Prostate gland (tissue), 2 donors: ENCODE measurements at places on chromosomes 16 and 17. TPM values are rescaled to one million over a fixed set of nuclear protein-coding genes. Genes with fewer than 3 reads are reported as not detected.

Gene C17orf67
- 2.6 TPM for total RNA-seq

Gene SYT17
- total RNA-seq: 32.4 TPM

DNA sequence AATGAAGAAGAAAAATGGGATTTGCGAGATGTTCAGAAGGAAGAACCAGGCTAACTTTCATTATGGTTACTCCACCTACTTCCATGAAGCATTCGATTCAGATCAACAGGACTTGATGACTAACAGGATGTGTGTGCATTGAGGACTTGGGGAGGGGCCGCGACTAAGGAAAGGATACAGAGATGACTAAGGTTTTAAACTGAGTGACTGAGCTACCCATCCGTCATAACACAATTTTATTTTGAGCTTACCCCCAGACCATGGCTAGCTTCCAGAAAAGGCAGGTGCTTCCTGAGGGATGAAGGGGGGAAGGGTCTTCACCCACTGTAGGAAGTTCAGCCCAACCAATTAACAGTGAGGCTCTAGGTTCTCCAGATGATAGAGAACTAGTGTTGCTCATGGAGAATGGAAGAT is 2.5 kb upstream of the CDYL2 start:
- DNase-seq: no peak

DNA sequence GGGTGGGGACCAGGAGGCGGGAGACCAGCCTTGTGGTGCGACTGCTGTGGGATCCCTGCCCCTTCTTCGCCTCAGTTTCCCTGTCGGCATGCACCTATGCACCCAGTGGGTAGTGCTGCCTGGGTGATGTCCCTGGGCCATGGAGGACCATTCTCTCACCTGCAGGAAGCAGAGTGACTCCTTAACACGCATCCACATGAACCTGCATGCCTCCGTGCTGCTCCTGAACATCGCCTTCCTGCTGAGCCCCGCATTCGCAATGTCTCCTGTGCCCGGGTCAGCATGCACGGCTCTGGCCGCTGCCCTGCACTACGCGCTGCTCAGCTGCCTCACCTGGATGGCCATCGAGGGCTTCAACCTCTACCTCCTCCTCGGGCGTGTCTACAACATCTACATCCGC is 25.2 kb downstream of the ADGRG5 start:
- DNase-seq: no peak

Gene BAHCC1
- 28.9 TPM for total RNA-seq

DNA sequence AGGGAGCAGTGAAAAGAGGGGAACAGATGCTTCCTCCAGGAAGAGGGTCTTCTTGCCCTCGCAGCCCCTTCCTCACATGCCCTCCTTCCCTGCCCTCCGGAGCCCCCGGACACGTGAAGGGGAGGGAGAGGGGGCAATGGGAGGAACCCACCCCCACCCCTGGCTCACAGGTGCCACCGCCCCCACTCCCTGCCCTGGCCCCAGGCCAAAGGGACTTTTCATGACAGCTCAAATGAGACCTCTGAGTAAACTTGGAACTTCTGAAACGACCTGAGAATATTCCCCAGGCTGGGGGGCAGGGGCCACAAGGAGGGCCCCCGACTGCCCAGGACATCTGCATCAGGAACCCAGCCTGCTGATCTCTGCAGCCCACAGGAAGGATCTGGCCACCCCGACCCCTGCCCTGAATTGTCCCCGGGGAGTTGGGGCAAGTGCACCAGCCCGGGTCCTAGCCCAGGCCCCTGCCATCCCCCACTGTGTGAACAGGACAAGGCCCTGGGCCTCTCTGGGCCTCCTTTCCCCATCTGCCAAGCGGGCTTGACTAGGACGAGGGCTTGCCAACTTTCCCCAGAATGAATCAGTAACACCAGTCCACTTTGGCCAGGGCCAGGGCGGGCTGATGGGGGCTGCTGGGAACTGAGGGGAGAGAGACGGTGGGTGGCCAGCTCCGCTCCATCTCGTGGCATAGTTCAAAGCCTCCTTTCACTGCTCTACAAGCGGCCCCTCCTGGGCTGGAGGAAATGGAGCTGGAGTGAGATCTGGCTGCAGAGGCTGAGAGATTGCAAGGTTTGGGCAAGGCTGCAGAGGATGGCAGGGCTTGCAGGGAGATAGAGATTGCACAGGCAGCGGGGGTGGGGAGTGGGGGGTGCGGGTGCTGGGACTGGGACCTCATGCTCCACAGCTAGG is 3.8 kb downstream of the IL21R start:
- no peak for DNase-seq

DNA sequence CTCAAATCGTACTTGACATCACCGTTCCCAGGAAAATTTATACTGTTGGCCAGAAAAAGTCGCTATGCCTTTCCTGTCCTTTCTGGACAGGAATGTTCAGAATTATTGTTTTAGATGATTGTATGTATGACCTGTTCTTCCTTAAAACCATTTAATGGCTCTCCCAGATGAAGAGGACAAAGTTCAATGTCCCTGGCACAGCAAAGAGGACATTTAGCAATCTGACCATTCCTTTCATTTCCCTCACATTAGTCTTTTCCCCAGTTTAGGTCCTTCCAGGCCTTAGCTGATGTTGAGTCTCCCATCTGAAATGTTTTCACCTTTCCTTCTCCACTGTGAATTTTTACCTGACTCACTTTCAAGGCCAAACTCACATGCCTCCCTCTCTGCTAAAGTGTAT is 938.9 kb downstream of the CDH11 start:
- no peak for DNase-seq

GRCh38 chr16:84303023-84303422 is 8.3 kb downstream of the WFDC1 start:
- DNase-seq: no peak

GRCh38 chr17:78787444-78787843 is 5.4 kb upstream of the CYTH1 start:
- DNase-seq: no peak

DNA sequence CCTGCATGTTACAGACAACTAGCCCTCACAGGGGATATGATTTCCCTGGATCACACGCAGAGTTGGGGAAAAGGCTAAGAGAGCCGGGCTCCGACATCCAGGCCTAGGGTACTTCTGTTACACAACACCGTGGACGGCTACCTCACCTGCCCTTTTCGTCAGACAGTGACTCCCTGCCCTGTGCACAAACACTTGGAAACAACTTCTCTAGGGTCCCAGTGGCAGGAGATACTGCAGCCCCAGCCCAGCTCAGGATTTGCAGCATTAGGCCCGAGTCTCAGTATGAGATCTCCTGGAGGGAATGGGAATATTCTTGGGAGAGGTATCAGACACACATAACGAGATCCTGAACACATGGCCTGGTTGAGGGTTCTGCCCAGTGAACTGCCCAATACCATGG is 8.3 kb downstream of the RUSF1 start:
- DNase-seq: no peak

- no peak for DNase-seq
Measured at GRCh38 chr17:49545806-49546545, 29.7 kb upstream of the NXPH3 start.

- no peak for DNase-seq
Measured at GRCh38 chr17:18117982-18118975, 9.7 kb downstream of the MYO15A start.

DNA sequence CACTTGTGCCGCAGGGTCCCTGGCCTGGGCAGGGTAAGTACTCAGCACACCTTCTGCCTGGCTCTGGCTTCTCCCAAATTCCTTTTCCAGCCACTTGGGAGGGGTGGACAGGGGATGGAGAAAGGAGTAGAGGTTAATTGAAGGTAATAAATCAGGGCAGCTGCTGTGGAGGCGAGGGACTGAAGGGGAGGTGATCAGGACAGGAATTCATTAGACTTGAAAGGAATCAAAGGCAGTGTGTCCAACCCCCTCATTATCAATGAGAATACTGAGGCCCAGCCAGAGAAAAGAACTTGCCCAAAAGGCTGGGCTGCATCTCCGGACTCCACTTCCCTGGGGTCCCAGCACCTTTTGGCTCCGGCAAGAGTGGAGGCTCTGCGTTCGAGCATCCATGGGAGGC is 2.4 kb downstream of the SOST start:
- DNase-seq: no peak

Gene CCL4L2
- total RNA-seq: not detected

- no peak for DNase-seq
Measured at GRCh38 chr17:44001461-44001920, 2.9 kb upstream of the NAGS start.

Gene SLFN12
- 4.9 TPM for total RNA-seq

Gene NT5M
- 7.6 TPM for total RNA-seq

- DNase-seq: peak; percentile 76
Measured at GRCh38 chr17:40491486-40491885, 9.9 kb downstream of the TNS4 start.

Gene SLC9A5
- total RNA-seq: 0.27 TPM

DNA sequence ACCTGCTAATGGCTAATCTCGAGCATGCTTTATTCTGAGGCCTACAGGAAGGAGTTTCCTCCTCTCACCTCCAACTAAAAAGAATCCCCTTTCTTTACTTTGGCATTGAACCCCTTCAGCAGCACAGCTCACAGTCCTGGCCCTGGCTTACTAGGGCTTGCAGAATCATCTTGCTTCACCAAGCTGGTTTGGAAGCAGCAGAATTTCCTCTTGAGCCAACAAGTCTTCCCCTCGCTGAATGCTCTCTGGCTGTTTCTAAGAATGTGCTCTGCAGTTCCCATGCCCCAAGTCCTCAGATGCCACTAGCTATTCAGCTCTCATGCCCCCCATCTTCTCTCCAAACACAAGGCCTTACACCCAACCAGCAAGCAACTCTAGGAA is 271.2 kb downstream of the NTN1 start:
- no peak for DNase-seq
